ENCODE measurements at places on chromosomes 5 and 9.

GRCh38 chr9:109166171-109166770 is 778 bp downstream of the FRRS1L start:
- no peak for DNase-seq

- no peak for DNase-seq
Measured at GRCh38 chr9:128206916-128207910, 4.0 kb downstream of the DNM1 start.

GRCh38 chr9:133341369-133342068 is 5.5 kb upstream of the SURF6 start:
- no peak for DNase-seq

- no peak for DNase-seq
Measured at GRCh38 chr9:133238851-133239532, 29.9 kb upstream of the OBP2B start.

DNA sequence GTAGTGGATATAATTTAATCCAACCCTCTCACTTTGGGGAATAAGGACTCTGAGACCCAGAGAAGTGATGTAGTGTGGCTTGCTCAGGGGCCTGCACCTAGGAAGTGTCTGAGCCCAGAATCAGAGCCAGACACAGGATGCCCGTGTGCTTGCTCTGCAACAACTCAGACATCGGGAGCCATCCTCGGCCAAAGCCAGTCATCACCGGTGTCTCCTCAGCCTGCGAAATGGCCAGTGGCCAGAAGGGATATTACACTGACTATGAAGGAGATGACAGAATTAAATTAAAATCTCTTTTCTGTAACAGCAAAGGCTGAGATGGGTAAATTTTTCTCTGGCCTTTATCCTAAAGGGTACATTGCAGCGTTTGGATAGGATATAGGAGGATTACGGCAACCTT is 102.9 kb downstream of the MARCHF11 start:
- DNase-seq = no peak

DNA sequence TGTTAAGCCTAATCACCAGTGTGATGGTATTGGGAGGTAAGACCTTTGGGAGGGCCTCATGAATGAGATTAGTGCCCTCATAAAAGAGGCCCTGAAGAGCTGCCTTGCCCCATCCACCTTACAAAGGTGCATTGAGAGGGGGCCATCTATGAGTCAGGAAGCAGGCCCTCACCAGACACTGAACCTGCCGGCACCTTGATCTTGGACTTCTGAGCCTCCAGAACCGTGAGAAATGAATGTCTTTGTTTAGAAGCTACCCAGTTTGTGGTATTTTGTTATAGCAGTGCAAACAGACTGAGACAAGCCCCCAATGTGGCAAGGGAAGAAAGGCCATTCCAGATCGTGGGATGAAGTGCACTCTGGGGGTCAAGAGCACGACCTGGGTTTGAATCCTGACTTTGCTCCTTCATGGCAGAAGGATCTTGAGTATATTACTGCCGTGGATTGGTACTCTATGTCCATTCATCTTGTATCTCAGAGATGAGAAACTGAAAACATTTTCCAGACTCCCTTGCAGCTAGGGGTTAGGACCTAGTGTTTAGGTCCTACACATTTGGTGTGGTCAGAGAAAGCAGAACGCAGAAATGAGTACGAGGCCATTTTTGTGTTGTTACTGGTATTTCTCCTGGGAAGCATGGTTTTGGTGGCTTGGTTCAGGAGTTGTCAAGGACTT is 86.7 kb downstream of the PTCH1 start:
- DNase-seq = no peak

DNA sequence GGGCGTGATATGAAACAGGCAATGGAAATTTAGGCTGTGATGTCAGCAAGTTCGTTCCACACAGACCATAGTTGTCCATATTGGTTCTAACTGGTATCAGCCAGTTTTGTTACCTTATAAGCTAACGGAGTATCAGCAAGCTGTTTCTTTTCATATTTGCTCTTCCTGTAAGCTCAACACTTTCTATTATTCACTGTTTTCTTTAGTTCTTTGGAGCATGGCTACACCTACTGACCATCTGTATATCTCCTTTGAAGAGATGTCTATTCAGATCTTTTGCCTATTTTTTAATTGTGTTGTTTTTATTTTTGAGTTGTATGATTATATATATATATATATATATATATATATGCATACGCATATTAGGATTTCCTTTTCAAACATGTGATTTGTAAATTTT is 1057.2 kb upstream of the CDH10 start:
- no peak for DNase-seq

- no peak for DNase-seq
Measured at GRCh38 chr5:32251871-32252458, 60.8 kb downstream of the MTMR12 start.

- DNase-seq = no peak
Measured at GRCh38 chr9:116800885-116801284, 113.8 kb downstream of the TRIM32 start.

DNA sequence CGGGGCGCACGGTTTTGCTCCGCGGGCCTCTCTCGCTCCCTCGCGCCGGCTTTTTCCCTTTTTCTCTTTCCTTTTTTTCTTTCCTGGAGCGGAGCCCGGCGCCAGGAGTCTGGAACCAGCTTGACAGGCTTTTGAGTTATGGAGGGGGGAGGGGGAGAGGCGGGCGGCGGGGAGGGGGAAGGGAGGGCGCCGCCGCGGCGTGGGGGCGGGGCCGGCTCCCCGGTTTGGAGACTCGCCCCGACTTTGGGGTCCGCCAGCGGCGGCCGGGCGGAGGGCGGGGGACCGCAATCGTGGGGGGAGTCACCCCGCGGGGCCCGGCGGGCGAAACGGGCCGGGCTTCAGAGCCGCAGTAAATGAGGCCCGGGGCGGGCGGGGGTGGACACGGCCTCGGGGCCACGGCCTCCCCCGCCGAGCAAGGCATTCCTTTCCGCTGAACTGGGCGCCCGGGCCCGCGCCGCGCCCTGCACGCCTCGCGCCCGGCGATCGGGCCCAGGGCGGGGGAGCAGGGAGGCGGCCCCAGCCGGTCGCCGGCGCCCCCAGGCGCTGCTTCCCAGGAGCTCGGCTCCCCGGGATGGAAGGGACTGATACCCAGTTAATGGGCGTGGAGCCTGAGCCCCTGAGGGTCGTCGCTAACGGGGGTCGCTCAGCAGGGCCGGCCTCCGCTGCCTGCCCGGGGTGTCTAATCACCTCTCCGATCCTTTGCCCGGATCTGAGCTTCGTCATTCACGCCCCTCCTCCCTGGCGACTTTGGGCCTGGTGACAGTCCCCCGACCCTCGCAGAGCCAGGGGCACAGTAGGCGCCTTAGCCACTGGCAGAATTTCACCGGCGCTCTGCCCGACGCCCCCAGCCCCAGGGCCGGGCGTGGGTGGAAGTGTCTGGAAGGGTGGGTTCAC is 138.1 kb downstream of the C9orf50 start:
- DNase-seq = peak; percentile 63

- DNase-seq = peak; percentile 50
Measured at GRCh38 chr9:95130484-95130883, 187.0 kb downstream of the FANCC start.

DNA sequence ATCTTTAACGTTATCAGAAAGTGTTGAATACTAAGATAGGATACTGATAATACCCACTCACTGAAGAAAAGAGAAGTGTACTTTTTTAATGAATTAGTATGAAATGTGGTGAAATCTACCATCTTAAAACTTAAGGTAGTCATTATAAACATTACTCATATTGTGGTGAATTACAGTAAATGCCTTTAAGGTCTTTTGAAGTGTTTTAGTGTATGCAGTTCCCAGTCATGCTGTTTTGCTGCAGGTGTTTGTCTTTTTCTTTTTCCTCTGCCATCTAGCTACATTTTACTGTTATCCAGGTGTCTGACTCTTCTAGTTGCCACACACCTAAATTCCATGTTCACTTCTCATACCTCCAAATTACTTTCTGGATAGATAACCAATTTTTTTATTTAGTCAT is 72.6 kb downstream of the ERMP1 start:
- DNase-seq = no peak
